ENCODE measurements at places on chromosomes 13 and 19.
A peak's percentile ranks its signal among the peaks of the same experiment; 100 is the strongest.

GRCh38 chr19:31100206-31100590, 249.0 kb downstream of the TSHZ3 start:
- DNase-seq = no peak

DNA sequence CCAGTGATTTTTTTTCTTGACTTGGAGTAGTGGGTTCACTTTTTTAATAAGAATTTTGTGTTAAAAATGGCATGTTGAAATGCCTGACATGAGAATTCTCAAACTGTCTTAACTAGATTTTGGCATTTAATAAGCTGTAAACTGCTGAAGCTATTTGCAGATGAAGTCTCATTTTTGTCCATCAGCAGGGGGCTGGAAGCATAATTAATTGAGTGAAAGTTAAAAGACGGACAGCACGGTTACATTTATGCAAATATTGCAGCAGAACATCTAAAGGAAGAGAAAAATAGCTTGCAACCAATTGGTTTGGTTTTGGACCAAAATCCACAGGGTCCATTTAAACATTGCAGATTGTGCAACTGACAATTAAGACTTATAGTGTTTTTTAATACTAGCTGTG, 837.3 kb upstream of the KLHL1 start:
- no peak for DNase-seq

GRCh38 chr13:102183509-102184182, 218.2 kb downstream of the FGF14 start:
- DNase-seq = no peak

- DNase-seq = peak; percentile 50
These were observed 615 bp upstream of the ZNF135 start for GRCh38 chr19:58058467-58058866.

- DNase-seq = no peak
These were observed 1567.4 kb downstream of the EFNB2 start for GRCh38 chr13:104967836-104968630.

DNA sequence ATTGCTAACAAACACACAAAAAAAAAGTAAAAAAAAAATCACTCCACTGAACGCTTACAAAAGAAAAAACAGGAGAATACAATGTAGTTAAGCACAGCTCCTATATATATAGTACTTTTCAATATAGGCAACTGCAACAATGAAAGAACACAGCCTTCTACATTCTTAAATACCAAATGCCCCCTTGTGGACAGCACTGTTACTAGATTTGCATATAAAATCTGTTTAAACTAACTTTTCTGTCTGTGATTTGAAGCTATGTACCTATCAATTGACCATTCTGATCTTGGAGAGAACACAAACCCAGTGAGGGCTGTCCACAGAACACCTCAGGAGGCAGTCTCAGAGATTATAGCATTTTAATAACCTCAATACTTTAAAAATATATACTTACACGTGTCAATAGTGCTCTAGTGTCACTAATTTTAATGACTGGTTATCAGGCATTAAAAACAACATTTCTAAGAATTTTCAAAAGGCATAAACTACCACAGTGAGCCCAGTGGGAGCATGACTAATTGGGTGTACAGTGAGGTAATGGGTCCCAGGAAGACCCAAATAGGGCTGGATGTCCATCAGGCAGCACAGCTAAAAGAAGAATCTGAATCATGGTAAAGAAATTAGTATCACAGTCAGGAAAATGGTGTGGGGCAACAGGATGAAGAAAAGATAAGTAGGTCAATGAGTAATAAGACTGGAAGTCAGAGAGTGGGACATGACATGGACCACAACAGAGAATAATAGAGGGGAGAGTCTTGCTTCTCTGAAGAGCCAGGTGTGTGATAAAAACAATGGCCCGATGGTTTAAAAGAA, 22.2 kb downstream of the CCDC169 start:
- DNase-seq = peak; percentile 84

Measured in osteoblast (primary cell).